Esophagus muscularis mucosa (tissue), 4 donors: ENCODE measurements at places on chromosomes 3 and 15.

- H3K4me1 ChIP-seq = no peaks in the 10 kb centered on the region
- no peak overlapping the region for H3K4me3 ChIP-seq
- no peaks in the 10 kb centered on the region for H3K27me3 ChIP-seq
- no peak for DNase-seq
These were observed 454.6 kb upstream of the ARPP21 start for GRCh38 chr3:35184775-35185174.

DNA sequence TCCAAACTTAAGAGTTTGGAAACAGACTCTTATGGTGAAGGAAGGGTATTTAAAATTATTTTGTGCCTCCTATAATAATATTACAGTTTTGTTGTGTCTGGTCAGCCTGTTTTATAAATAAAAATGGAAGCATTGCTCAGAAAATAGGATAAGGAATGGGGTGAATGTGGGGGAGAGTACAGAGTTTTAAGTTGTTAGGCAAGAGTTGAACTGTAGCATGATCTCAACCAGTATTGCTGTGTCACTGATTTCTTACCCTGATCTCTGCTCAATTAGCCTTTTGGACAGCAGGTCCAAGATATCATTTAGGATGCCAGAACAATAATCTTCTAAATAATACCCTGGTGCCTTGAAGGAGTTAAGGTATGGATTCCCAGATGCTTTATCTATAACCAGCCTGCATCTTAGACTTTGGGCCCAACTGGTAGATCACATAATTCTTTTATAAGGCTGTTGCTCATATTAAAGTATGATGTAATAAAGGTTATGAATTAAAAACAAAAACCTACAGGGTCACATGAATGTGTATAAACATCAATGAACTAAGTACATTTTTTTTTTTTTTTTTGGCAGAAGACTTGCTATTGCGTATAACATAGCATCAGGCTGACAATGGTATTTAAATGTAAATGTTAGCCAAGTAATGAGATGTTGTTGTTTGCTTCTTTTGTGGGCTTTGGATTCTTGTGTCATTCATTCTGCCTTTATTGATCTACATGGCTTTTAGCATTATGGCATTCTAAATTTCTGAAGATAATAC is 70.0 kb downstream of the MITF start:
- H3K36me3 ChIP-seq = no peaks in the 10 kb centered on the region
- H3K27me3 ChIP-seq = no peaks in the 10 kb centered on the region
- H3K4me1 ChIP-seq = peaks cover 62% of the 10 kb centered on the region
- DNase-seq = no peak

- H3K4me1 ChIP-seq = no peaks in the 10 kb centered on the region
- H3K27me3 ChIP-seq = no peaks in the 10 kb centered on the region
- H3K27ac ChIP-seq = no peak overlapping the region
- H3K4me3 ChIP-seq = no peak overlapping the region
- H3K36me3 ChIP-seq = peaks cover 54% of the 10 kb centered on the region
These were observed 74.6 kb upstream of the PSMD6 start for GRCh38 chr3:64097920-64098319.

GRCh38 chr3:14988988-14989394 is 41.6 kb downstream of the NR2C2 start:
- DNase-seq = no peak
- no peaks in the 10 kb centered on the region for H3K36me3 ChIP-seq
- no peak overlapping the region for H3K27ac ChIP-seq

- H3K36me3 ChIP-seq = no peaks in the 10 kb centered on the region
- no peak overlapping the region for H3K4me3 ChIP-seq
- H3K4me1 ChIP-seq = peaks cover 6% of the 10 kb centered on the region
- no peaks in the 10 kb centered on the region for H3K27me3 ChIP-seq
- DNase-seq = no peak
These were observed 12.3 kb upstream of the CD200 start for GRCh38 chr3:112320691-112321090.

GRCh38 chr15:88586401-88587162 is 34.6 kb upstream of the AEN start:
- no peaks in the 10 kb centered on the region for H3K36me3 ChIP-seq
- no peak overlapping the region for H3K4me3 ChIP-seq
- H3K4me1 ChIP-seq = no peaks in the 10 kb centered on the region
- DNase-seq = no peak
- H3K27ac ChIP-seq = no peak overlapping the region
